Spinal cord (tissue), 10 donors: ENCODE measurements at places on chromosomes 1 and 21.

DNA sequence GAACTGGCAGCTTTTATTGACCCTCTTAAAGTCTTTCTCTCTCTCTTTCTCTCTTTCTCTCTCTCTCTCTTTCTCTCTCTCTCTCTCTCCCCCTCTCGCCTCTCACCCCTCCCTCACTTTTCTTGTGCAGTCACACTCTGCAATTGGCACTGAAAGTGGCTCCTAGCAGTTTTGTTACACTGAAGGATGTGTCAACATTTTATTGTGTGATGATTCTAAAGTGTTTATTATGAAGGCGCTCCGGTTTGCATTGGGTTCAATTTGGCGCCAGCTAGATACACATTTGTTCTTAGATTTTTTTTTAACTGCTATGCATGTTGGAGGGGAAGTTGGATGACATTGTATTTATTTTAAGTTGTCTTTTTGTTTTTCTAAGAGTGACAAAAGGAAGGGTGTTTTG lies 64.0 kb upstream of the CHRM3 start:
- DNase-seq: no peak

- peak; percentile 67 for DNase-seq
Measured at GRCh38 chr1:176552217-176552991, 89.4 kb downstream of the PAPPA2 start.

GRCh38 chr1:27634985-27635367 lies at the start of gene FGR:
Gene FGR (minus strand): TSS chr1:27635185. CDS start chr1:27623916, 11,269 bp downstream.
- DNase-seq: no peak

DNA sequence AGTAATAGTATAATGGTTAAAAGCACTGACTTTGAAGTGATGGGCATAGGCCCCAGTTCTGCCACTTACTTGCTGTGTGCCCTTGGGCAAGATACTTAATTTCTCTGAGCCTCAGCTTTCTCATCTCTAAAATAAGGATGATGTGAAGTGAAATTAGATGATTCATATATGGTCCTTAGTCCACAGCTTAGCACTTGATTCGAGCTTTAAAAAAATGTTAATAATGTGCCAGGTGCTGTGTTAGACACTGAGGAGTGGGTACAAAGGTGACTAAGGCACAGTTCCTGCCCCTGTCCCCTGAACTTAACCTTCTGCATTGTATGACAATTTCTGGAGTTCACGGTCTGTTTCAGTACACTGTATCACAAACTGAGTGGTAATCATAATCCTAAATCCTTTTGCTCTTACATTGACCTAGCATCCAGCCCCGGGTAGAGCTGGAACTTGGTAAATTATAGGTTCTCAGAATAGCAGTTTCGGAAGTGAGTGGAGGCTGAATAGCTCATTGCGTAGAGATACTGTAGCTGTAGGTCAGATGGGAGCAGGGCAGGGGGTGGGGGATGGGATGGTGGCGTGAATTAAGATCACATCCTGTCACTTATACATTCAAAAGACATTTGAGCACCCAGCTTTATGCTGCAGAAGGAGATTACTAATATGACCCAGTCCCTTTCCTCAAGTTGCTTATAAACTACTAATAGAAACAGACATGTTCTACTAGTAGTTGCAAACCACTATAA lies 1.5 kb downstream of the ZNF691 start:
- no peak for DNase-seq

DNA sequence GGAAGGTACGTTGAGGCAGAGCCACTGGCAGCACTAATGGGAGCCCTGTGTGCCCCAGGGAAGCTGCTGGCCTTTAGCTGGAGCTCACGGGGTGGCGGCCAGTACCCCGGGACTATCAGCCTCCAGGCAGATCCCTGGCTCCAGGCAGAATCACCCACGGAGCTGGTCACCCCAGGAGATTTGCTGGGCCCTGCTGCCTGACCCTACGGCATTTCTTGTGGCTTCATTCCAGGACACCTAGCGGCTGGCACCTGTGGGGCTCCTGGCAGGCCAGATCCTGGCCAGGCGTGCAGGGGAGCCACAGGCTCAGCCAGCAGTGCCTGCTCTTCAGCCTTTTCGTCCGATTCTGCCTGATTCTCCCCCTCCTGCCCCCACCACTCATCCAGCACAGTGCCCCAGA lies 7.1 kb downstream of the PADI1 start:
- no peak for DNase-seq

DNA sequence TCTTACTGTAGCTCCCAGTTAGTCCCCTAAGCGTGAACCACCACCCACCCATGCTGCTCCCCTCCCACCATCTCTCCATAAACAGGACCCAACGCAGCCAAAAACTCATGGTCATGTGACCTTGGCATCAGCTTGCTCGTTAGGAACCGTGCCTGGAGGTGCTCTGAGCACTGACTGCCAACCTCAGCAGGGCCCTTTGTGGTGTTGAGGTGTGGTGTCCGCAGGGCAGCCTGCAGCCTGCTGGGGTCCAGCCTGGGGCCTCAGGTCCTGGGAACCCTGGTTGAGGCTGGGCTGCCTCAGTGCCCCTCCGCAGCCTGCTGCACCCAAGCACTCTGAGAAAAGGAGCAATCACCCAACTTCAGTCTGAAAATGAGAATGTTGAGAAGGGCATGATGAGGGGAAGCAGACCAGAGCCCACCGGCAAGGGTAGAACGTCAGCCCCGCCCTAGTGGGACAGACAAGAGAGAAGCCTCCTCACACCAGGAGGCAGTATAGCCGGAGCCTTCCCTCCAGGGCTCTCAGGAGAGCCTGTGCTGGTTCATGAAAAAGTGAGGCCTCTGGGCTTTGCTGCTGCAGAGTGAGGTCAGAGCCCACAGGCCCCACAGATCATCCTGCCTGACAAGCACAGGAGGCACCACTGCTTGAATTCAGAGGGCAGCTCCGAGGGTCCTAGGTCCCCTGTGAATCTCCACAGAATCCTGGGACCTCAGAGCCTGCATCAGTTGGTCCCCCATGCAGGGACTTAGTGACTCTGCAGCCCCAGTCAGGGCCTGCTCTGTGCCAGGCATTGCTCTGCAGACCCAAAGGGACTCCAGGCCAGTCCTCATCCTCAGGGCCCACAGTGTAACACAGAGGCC lies 4.9 kb upstream of the COL6A2 start:
- DNase-seq: no peak

- no peak for DNase-seq
Measured at GRCh38 chr21:40905251-40905650, 58.3 kb upstream of the DSCAM start.

GRCh38 chr1:98763488-98764150 lies 102.1 kb downstream of the SNX7 start:
- DNase-seq: no peak

DNA sequence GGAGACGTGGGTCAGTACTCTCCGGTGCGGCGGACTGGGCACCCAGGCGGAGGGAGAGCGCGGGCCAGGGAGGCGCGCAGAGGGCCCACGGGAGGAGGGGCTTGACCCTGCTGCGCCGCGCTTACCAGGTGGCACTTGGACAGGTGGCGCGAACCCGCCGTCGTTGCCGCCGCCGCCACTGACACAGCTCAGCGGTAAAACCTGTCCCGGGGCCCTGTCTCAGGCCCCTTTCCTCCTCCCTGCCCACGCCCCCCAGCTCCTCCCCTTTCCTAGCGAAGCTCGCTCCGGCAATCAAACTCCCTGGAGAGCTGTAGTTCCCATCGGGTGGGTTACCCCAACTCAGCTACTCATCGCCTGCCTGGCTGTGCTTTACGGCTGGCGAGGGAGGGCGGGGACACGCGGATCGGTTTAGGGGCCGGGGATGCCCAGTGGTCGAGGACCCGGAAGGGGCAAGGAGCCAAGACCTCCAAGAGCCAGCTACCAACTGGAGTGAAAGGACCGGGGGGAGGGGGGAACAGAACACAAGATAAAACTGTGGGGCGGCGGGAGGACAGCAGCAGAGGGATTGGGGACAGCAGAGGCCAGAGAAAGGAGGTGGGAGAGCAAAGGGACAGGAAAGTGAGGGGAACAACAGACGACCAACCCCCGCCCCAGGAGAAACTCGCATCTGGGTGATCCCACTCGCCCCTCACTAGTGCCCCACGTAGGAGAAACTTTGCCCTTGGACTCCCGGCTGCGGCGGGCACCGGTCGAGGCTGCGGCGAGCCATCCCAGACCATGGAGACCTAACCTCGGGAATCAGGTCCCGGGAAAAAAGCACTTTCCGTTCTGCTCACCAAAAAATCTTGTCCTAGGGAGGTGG lies 2.9 kb downstream of the GFI1 start:
- DNase-seq: peak; percentile 12

GRCh38 chr1:113768916-113769600 lies 9.8 kb upstream of the PHTF1 start:
- no peak for DNase-seq
